ENCODE measurements at places on chromosomes 7 and 10.

DNA sequence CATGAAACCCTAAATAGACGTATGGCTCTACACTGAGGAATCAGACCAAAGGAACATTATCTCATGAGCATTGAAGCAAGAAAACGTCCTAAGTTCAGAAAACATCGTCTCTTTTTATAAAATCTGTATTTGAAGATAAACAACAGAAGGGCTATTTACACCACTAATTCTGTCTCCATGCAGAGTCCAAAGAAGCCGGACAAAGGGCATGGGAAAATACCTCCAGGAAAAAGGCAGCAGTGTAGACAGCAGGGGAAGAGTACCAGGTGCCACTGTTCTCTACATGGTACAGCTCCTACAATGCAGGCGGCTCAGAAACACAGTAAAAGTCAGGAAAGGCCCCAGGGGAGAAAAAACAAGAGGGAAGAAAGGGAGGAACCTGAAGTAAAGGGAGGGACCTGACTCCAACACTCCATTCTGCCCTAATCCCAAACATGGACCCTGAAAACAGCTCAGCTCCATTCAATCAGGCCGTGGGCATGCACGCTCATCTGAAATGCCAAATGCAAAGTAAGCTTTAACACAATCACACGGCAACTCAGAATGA, 17.5 kb downstream of the FAM171A1 start:
- no peak for DNase-seq

DNA sequence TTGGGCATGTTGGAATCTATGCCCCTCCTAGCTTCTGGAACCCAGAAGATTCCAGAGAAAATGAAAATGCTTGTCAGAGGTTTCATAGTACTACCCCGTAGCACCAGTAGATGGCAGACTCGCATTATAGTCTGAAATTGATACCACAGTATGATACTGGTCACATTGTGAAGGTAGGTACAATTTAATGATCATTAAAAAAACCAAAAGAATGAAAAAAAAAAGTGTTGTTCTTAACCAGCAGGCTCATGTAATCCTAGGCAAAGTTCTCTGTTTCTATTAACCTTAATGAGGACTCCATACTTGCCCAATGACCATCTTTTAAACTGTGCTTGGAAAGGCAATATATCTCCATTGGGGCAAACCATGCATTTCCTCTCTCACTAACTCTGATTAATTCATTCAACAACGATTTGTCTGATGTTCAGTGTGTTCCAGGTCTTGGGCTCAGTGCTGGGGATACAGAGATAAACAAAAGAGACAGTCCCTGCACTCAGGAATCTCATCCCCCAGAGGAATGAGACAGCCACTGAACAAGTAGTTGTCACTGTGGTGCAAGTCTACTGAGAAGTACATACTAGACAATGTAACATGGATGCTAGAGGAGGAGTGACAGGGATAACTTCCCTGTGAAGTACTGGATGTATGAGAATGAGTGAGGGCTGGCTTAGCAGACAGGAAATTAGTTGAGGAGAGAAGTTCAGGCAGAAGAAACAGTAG, 223.5 kb upstream of the PHYHIPL start:
- no peak for DNase-seq

DNA sequence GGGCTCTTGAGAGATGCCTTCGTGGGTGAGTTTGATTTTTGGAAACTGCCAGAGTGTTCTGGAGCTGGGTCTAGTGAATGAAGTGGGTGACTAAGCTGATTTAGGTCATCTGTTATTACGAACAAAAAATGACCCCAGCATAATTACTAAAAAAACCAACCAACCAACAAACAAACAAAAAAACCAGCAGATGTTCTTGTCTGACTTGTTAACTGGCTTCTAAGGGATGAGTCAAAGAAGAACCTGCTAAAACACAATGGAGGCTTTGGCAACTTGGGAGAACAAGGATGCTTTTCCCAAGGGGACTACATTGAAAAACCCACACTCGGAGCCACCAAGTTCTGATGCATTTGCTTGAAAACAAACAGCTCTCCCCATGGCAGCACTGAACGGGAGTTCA, 11.5 kb downstream of the TACR2 start:
- no peak for DNase-seq

- no peak for DNase-seq
Measured at GRCh38 chr7:121186746-121187145, 142.1 kb upstream of the WNT16 start.

DNA sequence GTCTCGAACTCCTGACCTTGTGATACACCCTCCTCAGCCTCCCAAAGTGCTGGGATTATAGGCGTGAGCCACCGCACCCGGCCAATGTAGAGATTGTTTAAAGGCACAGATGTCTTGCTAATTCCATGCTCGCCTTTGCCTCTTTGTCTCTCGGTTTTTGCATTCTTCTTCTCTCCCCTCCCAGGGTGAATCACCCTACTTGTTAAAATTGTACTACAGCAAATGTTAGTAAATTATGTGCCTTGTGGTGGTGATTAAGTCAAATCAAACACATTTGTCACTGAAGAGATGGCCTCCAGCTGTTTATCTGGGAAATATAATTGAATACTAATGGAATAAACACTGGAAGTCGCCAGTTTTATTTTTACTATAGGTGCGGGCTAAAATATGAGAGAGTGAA, 384.4 kb upstream of the AUTS2 start:
- DNase-seq, result no peak

- no peak for DNase-seq
Measured at GRCh38 chr10:123808906-123809305, 82.7 kb downstream of the CPXM2 start.

- DNase-seq, result no peak
Measured at GRCh38 chr7:121605317-121605680, 209.2 kb upstream of the FAM3C start.

GRCh38 chr10:24597426-24597825, 126.3 kb downstream of the ARHGAP21 start:
- DNase-seq, result no peak

GRCh38 chr10:127024685-127025435, 119.6 kb downstream of the DOCK1 start:
- DNase-seq, result no peak

DNA sequence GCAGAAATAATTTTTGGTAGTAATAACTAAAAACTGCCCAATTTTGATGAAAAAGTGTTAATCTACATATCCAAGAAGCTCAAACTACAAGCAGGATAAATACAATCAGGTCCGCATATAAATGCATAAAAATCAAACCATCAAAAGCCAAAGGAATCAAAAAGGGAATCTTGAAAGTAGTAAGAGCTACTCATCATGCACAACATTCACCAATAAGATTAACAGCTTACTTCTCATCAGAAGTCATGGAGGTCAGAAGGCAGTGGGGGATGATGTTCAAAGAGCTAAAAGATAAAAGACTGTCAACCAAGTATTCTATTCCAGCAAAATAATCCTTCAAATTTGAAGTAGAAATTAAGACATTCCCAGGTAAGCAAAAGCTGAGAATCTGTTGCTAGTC, 76.4 kb downstream of the CRPPA start:
- no peak for DNase-seq

DNA sequence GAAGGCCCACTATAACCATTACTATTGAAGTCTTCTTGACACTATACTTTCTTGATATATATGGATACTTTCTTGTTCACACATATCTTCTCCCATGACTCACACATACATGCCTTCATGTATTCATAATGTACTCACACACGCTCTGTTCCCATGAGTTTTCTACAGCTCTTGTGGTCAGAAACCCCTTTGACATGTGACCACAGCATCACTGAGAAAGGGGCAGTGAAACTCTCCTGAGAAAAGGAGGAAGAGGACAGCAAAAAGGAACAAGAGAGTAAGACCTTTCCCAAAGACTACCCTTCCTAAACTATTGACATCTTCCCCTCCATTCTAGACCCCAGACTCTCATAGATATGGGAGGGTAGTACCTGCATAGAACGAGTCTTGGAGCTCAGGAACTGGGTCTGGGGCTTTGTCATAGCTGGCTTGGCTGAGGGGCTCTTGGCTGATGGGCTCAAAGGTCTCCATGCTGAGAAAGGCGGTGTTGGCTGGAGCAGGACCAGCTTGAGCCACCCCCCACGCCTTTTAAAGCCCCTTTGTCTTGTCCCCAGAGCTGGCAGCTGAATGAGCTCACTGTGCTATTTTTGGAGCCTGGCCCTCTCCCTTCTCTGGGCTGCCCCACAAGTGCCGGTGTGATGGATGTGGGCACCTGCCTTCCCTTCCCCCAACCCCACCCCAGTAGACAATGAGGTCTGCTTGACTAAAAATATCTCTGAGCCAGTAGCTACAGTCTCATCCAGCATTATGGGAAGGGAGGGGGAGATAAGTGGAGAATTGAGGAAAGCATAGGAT, 5.1 kb downstream of the SYNPO2L start:
- DNase-seq, result no peak

GRCh38 chr7:143229054-143229790, 7.4 kb downstream of the TAS2R40 start:
- no peak for DNase-seq

DNA sequence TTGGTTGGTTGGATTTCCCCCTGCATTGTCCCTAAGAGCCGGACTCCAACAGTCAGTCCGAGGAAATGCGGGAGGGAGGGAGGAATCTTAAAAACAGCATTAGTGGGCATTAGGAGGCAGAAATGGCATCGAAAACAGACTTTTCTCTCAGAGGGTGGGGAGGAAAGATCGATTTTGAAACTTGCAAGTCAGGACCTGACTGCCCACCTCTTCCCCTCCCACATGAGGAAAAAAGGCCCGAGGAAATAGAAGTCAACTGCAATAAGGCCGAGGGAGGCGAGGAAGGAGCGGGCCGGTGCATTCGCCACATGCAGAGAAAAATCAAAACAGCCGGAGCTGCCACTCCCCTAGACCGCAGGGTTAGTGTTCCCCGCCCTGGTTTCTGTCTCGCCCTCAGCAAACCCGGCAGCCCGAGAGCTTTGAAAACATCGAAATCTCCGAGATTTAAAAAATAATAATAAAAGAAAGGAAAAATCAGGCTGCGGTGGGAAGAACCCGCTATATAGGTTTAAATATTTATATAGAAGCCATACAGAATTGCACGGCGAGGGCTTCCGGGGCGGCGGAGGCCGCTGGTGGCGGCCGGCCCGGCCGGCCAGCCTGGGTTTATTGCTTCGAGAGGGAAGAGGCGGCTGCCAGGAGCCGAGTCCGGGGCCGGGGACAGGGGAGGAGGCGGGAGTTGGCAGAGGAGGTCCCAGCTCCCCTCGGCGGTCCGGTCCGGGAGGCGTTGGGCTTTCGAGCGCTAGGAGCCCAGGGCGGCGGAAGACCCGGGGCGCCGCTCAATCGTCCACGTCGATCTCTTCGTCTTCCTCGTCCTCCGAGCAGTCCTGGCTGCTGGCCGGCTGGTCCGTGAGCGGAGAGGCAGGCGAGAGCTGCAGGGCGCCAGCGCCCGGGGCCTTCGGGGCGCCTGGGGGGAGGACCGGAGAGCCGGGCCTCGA, 2.5 kb downstream of the LBX1 start:
- DNase-seq, result no peak

GRCh38 chr10:28561531-28561930, 28.6 kb downstream of the WAC start:
- DNase-seq, result no peak

DNA sequence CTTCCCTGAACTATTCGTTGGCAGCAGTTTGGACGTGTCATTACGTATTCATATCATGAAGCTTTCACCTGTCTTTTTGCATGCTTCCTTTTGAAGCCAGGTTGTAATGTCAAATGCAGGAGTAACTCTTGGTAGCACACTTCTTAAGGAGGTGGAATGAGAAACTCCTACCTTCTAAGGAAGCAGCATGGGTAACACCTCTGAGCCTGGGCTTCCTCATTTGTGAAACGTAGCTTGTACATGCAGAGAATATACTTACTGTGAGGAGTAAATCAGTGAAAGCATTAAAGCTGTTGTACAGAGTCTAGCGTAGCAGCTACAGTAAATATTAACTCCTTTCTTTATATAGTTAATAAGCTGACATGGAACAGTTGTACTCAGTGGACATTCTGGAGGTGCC, 21.1 kb downstream of the CUL1 start:
- no peak for DNase-seq

GRCh38 chr7:152451356-152451755, 15.6 kb upstream of the KMT2C start:
- DNase-seq, result no peak

- no peak for DNase-seq
Measured at GRCh38 chr7:66413379-66414114, 208.4 kb downstream of the TPST1 start.

DNA sequence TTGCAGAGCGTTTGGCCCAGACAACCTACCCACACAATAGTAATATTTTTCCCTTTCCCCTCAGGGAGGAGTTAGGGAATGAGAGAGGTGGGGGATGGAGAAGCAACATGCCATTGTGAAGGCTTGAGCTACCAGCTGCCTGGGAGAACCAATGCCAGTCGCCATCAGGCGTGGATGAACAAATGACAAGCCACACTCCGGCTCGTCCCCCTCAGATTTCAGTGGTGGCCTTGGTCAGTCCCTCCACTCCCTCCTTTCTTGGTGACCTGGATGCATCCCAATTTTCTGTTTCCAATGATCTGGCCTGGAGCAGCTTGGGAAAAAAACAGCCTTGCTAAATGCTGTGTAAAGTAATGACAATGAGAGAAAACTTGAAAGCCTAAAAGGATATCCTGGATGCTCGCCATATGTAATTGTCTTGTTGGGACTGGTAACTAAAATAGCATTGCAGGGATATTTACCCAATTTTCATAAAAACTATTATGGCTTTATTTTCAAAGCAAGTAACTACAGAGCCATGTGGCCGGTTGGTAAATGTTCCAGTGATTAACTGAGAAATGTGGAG, 110.7 kb downstream of the ICA1 start:
- no peak for DNase-seq

DNA sequence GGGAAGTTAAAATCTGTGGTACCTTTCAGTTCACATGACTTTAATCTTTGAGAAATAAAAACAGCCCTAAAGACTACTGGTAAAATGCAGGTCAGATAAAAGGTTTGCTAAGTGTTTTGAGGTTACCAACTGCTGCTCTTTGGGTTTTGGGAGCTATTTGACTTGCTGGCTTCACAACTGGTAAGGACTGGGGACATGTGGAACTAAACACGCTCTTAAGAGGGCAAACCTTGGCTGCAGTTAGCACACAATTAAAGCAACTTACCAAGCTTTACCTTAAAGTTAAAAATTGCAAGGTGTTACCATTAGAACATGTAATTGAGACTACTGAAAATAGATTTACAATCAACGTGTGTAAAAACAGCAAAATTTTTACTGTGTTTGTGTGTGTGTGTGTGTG, 220.2 kb downstream of the PHF14 start:
- DNase-seq, result no peak

DNA sequence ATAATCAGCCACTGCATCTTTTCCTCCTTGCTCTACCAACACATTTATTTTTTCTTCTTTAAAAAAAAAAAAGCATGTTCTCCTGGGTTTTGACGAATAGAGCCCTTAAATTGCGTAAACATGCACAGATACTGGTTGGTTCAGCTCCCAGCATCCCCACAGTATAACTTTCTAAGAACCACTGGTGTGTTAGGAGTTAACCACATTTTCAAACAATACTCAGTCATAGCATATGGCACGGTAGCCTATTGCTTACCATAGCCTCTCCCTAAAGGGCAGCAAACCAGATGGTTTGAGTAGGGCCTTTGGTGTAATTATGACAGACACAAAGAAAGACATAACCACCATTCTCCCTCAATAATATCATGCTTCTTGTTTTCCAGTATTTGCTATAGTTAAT, 145.0 kb downstream of the LRRC4 start:
- DNase-seq, result no peak

All from NCI-H2081 treated with DMSO at 0.1 percent for 48 hours (cell line).